ENCODE measurements at places on chromosomes 2 and 18.

- peak; percentile 75 for DNase-seq
Measured at GRCh38 chr2:86807468-86808275, 17.0 kb upstream of the CD8A start.

- DNase-seq = no peak
Measured at GRCh38 chr2:86275384-86275799, 62.0 kb downstream of the REEP1 start.

DNA sequence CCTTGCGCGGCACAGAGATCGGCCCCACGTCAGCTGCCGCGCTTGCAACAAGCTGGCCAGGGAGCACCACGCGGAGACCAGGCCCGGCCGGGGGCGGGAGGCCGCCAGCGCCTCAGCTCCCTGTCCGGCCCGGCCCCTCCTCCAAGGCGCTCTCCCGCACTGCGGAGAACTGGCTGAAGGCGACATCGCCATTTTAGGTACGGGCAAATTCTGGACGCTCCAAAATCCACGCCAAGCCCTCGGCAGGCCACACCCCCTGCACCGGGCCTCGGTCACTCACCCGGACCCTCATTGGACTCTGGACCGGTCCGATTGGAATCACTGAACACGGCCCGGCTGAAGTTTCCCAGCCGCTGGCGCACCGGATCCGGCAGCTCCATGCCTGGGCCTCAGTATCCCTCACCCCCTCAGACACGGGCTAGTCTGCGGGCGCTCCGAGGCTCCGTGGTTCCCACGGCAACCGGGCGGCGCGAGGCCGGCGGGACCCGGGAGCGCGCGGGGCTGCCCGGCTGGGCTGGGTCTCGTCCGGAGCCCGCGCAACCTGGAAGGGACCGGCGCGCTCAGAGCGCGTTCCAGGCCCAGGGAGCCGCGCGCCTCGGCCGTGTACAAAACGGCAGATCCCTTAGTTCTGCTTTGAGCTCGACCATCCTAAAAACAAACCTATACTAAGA, at the start of gene TMEM17:
Gene TMEM17 (minus strand): TSS at position 446 of the 671 bp plus-strand sequence. CDS start 66 bp downstream, at position 380.
- DNase-seq = peak; percentile 7

- no peak for DNase-seq
Measured at GRCh38 chr2:239790721-239791120, 234.4 kb downstream of the NDUFA10 start.

GRCh38 chr2:113041871-113042270, 10.8 kb downstream of the IL36B start:
- DNase-seq = no peak

DNA sequence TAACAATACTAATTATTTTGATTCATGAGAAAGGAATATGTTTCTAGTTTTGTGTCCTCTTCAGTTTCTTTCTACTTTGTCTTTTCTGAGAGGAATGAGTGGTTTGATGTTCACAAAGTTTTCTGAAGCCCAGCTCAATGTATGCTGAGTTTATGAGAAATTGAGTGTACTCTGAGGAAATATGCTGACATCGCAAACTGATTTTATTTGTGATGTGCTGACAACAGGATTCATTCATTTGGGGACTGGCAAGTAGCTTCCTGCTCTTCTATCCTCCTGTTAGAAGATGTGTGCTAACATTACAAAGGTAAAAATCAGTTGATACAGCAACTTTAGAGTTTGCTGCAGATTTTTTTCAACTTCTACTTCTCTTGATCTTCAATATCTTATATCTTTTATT, 403.2 kb upstream of the CDH19 start:
- no peak for DNase-seq

- no peak for DNase-seq
Measured at GRCh38 chr18:47969816-47970215, 39.4 kb upstream of the SMAD2 start.

DNA sequence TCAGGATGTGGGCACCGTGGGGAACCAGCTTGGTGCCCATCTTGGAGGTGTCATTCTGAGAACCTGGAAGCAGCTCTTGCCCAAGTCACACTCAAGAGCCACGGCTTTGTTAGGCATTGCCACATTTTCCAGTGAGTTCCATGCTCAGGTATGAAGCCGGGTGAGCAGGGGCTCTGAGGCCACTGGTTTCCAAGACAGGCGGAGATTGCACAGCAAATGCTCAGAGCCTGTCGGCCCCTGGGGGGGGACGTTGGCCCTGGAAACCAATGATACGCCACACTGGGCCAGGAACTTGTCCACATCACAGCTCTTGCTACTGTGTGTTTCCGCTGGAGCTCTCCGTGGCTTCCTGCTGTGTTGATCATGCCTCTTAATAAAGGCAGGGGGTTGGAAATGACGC, 52.5 kb upstream of the SALL3 start:
- no peak for DNase-seq

DNA sequence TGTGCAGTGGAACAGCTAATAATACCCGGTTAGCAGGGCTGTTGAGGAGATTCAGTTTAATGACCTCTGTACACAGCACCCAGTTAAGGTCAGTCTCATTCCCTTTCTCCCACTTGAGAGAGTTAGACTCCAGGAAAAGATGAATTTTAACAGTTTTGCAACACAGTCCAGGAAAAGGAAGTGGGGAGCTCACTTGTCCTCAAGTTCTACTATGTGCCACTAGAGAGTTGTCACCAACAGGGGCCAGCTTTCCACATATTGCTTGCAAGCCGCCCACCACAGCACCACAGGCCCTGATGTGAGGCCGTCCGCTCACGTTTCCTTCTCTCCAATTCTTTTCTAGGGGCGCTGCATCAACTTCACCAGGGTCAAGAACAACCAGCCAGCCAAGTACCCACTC, 142.1 kb downstream of the GFPT1 start:
- no peak for DNase-seq

- DNase-seq = no peak
Measured at GRCh38 chr18:70523035-70523791, 234.4 kb downstream of the SOCS6 start.

- DNase-seq = no peak
Measured at GRCh38 chr2:38277245-38278116, 99.6 kb downstream of the ATL2 start.

GRCh38 chr18:61948281-61948741, 55.5 kb upstream of the RNF152 start:
- no peak for DNase-seq

DNA sequence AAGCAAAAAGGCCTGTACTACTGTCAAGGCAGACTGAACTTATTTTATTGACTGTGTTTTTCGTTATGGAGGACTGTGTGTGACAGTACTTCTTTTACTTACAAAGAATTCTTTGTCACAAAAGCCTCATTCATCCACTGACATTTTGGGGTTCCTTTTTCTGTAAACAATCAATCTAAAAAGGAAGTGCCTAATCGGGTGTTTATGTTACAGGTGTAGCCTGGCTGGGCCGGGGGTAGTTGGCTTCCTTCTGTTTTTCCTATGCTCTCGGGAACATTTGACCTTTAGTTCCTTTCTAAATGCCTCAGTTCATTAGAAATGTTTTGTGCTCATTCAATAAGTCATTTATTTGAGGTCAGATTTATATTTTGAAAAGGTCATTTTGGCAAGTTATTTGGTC, 8.3 kb downstream of the ZCCHC2 start:
- DNase-seq = no peak

DNA sequence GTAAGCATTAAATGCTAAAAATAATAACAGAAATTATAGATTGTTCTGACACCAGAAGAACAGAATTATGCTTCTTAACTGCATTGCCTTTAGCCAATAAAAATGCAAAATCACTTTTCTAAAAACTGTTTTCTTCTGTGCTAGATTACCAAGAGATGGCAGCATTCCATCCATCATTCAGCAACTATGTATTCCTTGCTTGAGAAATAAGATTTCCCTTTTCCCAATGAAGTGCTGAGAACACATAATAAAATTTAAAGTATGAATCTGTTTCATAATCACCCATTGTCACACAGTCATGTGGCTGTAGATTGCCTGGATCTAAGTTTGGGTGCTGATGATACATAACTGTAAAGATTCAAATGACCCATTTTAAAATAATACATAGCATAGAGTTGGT, 504.2 kb downstream of the TDRD15 start:
- DNase-seq = no peak

- no peak for DNase-seq
Measured at GRCh38 chr18:9418047-9418690, 57.1 kb upstream of the RALBP1 start.

DNA sequence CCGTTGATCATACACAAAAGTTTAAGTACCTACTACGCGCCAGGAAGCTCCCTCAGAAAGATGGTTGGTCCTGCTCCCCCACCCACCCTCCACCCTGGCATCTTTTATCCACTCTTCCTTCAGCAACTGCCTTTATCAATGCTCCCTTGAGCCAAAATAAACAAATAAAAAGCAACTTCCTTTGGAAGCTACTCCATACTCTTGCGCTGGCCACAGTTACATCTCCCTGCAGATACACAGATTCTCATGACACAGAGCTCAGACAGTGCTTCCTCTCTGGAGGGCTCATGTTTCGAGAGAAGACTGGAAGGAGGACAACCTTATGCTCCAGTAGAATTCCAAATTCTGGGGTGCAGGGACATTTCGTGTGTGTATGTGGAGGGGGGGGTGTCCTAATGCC, 3.8 kb upstream of the STEAP3 start:
- no peak for DNase-seq

- no peak for DNase-seq
Measured at GRCh38 chr18:42617221-42617620, 498.3 kb downstream of the RIT2 start.

GRCh38 chr2:212843409-212844199, 305.0 kb upstream of the ERBB4 start:
- DNase-seq = no peak

- no peak for DNase-seq
Measured at GRCh38 chr2:68980956-68981355, 6.5 kb downstream of the GKN1 start.
